ENCODE measurements at places on chromosomes 1 and 21.

DNA sequence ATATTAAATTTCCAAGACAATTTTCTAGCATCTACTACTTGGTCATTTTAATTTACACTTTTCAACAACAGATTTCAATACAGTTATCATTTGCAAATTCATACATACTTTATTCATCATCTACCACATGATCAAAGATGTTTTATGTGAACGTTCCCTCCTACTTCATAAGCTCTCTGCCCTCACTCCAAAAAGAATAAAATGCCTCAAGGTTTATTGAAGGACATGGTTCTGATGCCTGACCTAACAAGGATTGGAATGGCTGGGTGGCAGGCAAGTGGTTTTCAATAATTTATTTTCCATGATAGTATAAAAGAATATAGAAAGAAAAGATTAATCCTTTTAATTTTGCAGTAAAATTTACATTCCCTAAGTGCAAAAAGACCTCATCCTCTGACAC is 5.4 kb downstream of the CDKN2C start:
- no peak for DNase-seq

- no peak for DNase-seq
These were observed 328.8 kb downstream of the PLA2G4A start for GRCh38 chr1:187157552-187157951.

- DNase-seq: no peak
These were observed 471.2 kb upstream of the RUNX1 start for GRCh38 chr21:35520302-35520701.

DNA sequence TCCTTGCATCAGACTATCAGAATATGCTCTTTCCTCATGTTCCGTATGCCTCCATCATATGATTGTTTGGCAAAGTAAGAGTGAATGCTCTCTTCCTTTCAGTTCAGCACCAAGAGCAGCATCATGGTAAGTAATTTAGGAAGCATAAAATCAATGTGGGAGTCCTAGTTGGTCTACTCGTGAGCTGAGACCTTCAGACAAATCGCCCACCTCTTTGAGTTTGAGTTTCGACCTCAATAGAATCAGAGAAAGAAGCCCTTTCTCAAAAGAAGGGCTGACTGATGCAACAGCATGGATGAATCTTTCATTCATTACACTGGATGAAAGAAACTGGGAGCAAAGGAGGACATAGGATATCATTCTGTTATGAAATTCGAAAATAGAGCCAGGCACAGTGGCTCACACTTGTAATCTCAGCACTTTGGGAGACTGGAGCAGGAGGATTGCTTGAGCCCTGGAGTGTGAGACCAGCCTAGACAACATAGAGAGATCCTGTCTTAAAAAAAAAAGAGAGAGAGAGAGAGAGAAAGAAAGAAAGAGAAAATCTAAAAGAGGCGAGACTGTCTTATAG is 112.5 kb downstream of the ZC3H11B start:
- no peak for DNase-seq

- no peak for DNase-seq
These were observed 21.5 kb downstream of the NFYC start for GRCh38 chr1:40712997-40713396.
